ENCODE measurements at places on chromosomes 13 and 19. TPM values are rescaled to one million over a fixed set of nuclear protein-coding genes. Genes with fewer than 3 reads are reported as not detected.

DCT gene
- total RNA-seq = 1.0 TPM

ACP7 gene
- not detected for total RNA-seq

GRCh38 chr19:4444765-4445741 lies 12.5 kb downstream of the UBXN6 start:
- DNase-seq = no peak

DNA sequence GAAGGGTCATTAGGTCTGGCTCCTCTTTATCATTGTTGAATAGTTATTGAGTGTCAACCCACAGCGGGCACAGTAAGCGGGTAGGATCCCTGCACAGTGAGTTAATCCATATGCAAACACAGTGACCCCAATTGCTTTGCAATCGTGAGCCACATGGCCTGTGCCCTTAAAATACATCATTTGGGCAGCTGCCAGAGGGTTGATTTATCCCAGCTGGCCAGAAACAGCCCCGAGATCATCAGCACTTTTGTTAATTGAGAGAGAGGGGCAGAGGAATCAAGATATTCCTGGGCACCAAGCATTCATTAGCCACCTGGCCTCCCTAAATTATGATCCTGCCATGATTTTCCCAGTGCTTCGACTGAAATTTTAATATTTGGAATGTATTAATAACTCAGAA lies 9.8 kb upstream of the CNMD start:
- DNase-seq = no peak

GMIP gene
- total RNA-seq = 24.6 TPM

- no peak for DNase-seq
These were observed 4.7 kb downstream of the AKAP8 start for GRCh38 chr19:15374796-15375440.

IL17D gene
- 2.1 TPM for total RNA-seq

DNA sequence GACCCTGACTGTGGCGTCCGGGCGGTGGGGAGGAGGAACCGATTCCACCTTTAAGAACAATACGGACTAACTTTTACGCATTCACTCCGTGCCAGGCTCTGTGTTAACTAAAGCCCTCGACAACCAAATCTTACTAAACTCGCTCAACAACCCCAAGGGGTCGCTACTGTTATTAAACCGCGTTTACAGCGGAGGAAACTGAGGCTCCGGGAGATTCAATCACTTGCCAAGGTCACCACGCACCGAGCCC lies 1.2 kb downstream of the SAMD1 start:
- DNase-seq = no peak

GRCh38 chr13:50284540-50284939 lies 269.3 kb downstream of the KCNRG start:
- DNase-seq = no peak

DNA sequence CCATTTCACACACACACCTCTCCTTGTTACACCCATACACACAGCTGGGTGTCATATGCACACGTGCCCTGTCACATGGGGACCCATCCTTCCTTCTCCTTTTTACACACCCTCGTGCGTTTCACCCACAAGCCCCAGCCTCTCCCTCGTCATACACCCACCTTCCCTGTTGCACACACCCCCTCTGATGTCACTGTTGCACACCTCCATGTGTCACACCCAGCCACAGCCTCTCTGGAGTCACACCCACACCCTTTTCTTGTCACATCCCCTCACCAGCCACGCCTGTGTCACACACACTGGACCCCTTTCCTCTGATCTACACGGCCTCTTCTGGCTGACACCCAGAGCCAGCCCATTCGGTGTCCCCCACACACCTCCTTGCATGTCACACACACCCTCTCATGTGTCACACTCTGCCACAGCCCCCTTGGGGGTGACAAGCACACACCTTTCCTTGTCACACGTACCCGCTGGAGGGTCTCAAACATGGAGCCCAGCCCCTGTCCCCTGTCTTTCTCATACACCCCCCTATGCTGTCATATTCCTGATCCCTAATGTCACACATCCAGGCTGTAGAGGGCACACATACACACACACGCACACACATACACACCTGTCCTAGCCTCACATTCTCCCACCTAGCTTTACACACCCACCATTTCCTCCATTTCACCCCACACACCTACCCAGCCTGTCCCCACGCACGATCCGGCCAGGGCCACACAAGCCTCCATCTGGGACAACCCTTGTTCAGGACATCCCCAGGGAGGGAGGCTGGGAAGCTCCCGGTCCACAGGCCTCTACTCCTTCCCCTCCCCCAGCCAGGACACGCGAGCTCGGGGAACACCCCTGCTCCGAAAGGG lies 1.4 kb downstream of the NOVA2 start:
- DNase-seq = no peak

PDCD2L gene
- total RNA-seq = 7.2 TPM

DNA sequence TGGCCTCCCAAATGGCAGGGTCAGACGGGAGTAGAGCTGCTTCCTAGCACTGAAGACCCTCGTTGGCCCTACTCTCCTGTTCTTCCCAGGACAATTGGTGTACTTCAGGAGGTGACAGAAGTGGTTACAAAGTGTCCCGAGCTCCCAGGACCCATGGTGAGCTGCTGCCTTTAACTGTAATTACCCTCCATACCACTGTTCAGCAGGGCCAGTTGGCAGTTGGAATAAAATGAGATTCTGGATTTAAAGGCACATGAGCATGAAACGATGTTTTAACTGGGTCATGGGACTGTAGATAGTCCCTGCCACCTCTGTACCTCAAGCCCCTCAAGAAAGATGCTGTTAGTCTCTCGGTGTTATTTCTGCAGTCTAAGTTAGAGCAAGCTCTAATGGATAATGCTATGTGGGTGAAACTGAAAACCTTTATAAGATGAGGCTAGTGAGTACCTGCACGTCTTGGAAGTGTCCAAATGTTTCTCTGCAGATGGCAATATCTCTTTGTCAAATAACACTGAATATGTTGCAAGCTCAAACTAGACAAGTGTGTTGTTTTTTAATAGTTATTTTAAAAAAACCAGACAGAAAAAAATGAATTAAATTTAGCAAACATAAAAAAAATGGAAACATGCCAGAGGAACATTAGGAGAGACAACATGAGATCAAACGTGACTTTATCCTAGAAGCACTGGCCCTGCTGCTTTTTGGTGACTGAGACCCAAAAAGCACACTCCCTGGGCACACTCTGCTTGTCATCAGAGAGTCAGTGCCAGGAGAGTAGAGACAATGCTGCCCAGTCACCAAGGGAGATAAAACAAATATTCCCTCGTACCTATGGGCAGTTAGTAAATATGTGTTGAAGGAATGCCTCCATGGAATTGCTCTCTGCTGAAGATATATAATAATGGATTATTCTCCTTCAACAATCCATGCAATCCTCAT lies 266.3 kb downstream of the LMO7 start:
- DNase-seq = no peak

All from omental fat pad (tissue), 4 donors.